ENCODE measurements at places on chromosomes 11 and 22. TPM values are rescaled to one million over a fixed set of nuclear protein-coding genes. Genes with fewer than 3 reads are reported as not detected.

- no peak for DNase-seq
Measured at GRCh38 chr22:41920271-41920976, 5.5 kb upstream of the SHISA8 start.

DNA sequence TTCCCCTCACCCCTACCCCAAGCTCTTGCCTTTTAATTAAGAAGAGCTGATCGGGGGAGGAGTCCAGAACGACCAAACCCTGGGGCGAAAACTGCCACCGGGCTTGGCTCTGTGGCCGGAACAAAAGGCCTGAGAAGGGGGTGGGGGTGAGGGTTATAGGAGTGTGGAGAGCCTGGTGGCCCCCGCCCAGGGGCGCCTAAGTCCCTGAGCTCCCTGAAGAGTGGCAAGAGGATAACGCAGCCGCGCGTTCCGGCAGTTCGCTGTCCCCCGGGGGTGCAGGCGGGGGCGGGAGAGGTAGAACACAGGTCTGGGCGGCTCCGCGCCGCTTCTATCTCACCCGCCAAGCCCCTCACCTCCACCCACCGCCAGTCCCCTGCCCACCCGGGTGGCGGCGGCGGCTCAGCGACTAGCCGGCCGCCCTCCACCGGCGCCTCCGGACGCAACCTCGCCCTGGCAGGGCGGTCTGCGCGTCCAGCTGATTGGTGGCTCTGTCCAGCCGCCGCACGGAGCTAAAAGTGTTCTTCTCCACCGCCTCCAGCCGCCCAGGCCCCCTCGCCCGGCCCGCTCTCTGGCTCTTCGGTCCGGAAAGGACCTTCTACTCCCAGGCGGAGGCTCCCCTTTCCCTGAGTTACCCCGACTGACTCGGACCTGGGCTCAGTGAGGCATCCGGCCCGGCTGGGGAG, 18.7 kb upstream of the BDNF start:
- no peak for DNase-seq

DNA sequence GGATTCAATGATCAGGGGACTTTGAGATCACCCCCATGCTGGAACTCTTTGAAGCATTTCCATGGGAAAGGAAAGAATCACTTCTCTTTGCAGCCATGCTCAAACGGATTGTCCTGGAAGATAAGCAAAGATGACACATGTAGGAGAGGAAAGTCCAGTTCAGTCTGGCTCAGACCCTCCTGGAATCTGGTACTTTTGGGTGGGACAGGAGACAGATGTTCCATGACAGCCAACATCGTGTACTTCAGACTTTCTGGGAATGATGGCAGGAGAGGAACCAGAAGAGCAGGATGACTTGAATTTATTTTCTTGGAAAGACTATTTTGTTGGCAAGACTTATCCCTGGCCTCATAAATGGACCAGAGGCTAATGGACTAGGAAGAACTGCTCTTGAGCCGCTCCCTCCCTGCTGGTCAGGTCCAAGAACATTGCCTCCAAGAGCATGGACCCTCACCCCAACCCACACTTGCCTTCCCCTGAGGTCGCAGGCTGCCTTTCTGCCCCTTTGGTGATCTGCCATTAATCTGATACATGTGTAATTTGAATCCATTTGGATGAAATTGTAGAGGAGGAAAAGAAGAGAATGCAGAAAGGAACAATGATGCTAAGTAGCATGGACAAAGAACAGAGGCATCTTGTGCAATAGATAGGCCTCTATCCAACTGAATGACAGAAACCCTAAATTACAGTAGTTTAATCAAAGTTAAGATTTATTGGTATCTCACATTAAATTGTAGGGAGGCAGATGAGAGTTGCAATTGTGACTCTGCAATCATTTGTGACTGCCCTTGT, 201.0 kb downstream of the SNX19 start:
- no peak for DNase-seq

DNA sequence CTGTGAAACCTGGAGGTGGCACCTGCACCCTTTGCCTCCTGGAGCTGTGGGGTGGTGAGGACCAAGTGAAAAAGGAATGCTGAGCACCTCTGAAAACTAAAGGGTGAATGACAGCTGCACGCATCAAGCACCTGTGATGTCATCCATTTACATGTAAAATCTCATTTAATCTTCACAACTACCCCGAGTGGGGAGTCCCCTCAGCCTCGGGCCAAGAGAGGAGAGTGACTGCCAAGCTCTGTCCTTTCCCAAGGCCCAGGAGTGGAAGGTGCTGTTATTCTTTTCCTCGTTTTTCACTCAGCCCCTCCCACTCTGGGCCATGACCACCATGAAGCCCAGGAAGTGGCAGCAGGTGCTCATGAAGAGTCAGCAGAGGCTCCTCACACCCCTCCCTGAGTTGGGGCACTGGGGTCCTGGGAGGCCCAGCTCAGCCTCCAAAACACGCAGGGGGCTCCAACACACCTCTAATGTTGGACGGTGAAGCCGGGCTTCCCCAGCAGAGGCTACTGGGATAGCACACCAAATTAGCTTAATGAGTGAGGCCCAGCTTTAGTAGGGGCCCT, 35.7 kb downstream of the NECTIN1 start:
- DNase-seq, result no peak

- no peak for DNase-seq
Measured at GRCh38 chr11:1506981-1507380, 20.4 kb upstream of the MOB2 start.

GRCh38 chr11:15920856-15921629, 435.3 kb downstream of the SOX6 start:
- DNase-seq, result no peak

DNA sequence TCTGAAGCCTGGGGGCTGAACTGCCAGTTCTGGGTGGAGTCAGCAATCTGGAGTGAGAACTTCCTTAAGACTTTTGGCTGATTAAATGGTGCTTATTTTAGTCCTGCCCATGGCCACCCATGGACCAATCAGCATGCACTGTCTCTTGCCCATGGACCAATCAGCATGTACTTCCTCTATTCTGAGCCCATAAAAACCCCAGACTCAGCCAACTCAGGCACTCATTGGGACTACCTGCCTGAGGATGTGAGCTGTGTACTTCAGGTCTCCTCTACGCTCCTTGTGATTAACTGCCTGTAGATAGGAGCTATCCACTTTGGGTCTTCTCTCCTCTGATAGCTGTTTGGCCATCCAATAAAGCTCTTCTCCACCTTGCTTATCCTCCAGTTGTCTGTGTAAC, 342.3 kb upstream of the CCDC179 start:
- DNase-seq, result no peak

The F2 gene
- not detected for total RNA-seq
